ENCODE measurements at places on chromosomes 2 and 18.
A peak's percentile ranks its signal among the peaks of the same experiment; 100 is the strongest.

DNA sequence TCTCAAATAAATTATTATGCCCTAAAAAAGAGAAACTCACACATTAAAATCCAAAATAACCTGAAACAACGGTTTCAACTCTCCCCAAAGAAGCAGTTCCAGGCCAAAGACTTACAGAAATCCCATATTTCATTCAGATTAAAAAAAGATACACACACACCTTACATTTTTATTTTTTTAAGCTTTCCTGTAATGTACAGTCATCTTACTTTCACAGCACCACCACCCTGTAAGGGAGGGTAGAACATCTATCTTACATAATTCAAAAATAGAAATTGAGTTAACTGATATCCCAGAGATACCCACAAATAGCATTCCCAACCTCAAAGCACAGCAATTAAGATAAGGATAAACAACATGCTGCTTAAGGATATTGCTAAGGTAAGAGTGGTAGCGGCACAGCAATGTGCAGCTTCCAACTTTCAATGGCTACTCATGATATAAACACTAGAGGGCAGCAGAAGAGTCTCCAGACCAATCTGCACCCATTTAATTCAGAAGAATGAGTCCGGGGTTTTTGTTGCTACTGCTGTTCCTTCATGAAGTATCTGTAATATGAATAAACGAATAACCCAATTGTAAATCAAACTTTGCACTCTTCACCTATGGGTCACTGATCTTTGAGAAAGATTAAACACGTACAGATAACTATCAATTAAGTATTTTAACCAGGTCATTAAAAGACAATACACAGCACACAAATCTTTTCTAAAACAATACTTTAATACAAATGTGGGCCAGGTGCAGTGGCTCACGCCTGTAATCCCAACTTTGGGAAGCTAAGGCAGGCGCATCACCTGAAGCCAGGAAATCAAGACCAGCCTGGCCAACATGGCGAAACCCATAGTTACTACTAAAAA is 11.3 kb downstream of the GFPT1 start:
- DNase-seq, result no peak

- DNase-seq, result no peak
These were observed 171.6 kb downstream of the IKZF2 start for GRCh38 chr2:212979799-212980198.

DNA sequence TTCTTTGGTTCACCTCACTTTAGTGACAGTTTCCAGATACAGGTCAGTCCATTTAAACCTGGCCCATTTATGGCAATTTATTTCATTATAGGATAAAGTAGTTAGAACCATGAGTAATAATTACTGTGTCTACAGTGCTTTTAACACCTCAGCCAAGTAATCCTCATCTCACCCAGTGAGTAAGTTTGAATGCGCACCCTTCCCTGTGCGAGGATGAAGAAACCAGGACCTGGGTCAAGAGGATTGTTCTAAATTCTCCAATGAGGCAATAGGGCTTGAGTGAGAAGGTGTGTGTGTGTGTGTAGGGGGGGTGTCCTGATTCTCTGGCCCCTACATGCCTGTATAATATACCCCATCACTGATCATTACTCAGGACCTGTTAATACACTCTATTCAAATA is 854 bp upstream of the MYO1B start:
- no peak for DNase-seq

- DNase-seq, result no peak
These were observed 34.2 kb downstream of the PMS1 start for GRCh38 chr2:189818249-189819038.

- DNase-seq, result no peak
These were observed 27.5 kb downstream of the OSBPL1A start for GRCh38 chr18:24370120-24370519.

DNA sequence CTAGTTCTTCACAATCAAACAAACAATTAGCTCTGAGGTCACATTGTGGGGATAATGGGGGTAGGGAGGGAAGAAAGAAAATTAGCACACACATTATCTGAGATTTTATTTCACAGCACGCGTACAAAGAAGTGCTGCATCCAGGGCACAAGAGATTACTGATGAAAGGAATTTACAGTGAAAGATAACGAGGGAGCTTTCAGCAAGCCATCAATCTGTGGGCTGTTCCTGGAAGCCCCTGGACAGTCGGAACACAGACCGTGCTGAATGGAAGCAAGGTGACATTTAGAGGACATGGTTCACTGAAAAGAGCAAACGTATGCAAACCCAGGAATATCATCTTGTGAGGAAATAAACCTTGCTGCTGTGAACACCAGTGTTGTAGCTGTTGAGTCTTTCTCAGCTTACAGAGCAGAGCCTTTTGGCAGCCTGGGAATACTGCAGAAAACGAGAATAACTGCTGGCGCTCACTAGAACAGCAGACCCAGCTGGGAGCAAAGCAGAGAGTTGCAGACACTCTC is 63.2 kb downstream of the SCG2 start:
- peak; percentile 39 for DNase-seq

- DNase-seq, result no peak
These were observed 169.2 kb upstream of the DTNA start for GRCh38 chr18:34540897-34541296.

DNA sequence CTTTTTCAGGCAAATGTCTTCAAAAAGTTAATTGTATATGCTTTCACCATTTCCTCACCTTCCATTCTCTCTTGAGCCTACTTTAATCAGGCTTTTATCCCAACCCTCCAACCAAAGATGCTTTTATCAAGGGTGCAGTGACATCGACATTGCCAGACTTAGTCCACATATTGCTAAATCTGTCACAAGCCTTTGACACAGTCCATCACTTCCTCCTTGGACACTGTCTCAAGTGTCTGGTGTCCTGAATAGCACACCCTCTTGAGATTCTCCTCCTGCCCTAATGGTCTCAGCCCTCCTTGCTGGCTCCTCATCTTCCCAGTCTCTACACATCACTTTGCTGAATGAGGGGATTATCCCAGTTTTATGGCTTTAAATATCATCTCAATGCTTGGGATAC is 147.5 kb upstream of the SLC39A10 start:
- no peak for DNase-seq

All from astrocyte of the hippocampus (primary cell).